ENCODE measurements at places on chromosomes 4 and X. TPM values are rescaled to one million over a fixed set of nuclear protein-coding genes. Genes with fewer than 3 reads are reported as not detected.

The IQCM gene
- not detected for polyA plus RNA-seq

DNA sequence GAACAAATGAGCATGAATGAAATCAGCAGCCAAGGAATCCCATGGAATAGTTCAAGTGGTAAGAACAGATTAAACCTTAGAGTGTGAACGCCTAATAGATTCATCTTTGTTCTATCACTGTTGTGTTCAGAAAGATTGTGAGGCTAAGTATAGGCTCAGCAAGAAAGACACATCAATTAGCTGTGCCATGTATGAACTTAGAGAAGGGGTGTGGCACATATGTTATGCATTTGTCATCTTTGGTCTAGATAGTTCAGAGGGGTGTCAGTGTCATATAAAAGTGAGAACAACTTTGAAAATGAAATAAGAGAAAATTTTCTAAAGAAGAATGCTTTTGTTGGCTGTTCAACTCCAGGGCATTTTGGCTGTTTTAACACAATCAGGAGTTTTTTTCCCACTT lies 9.4 kb downstream of the DAPP1 start:
- no peak overlapping the region for H3K27ac ChIP-seq
- H3K27me3 ChIP-seq: no peaks in the 10 kb centered on the region
- H3K36me3 ChIP-seq: no peaks in the 10 kb centered on the region
- DNase-seq: no peak
- no peak overlapping the region for H3K4me3 ChIP-seq
- H3K4me1 ChIP-seq: no peaks in the 10 kb centered on the region

GRCh38 chrX:109775386-109775785 lies 42.3 kb upstream of the ACSL4 start:
- H3K36me3 ChIP-seq: no peaks in the 10 kb centered on the region
- no peak for DNase-seq
- H3K4me1 ChIP-seq: peaks cover 10% of the 10 kb centered on the region
- no peaks in the 10 kb centered on the region for H3K27me3 ChIP-seq

The KLHL4 gene
- polyA plus RNA-seq: not detected

- H3K4me1 ChIP-seq: peaks cover 5% of the 10 kb centered on the region
- H3K27ac ChIP-seq: no peak overlapping the region
- no peaks in the 10 kb centered on the region for H3K36me3 ChIP-seq
- H3K27me3 ChIP-seq: 0 out of 2 replicates have a peak, but pooled peaks cover 3% of the 10 kb centered on the region
- H3K4me3 ChIP-seq: no peak overlapping the region
- peak; percentile 75 for DNase-seq
These were observed 201.3 kb downstream of the RBM46 start for GRCh38 chr4:154982187-154983047.
